SHP77 (cell line): ENCODE measurements at places on chromosomes 16 and 17.
A peak's percentile ranks its signal among the peaks of the same experiment; 100 is the strongest.

DNA sequence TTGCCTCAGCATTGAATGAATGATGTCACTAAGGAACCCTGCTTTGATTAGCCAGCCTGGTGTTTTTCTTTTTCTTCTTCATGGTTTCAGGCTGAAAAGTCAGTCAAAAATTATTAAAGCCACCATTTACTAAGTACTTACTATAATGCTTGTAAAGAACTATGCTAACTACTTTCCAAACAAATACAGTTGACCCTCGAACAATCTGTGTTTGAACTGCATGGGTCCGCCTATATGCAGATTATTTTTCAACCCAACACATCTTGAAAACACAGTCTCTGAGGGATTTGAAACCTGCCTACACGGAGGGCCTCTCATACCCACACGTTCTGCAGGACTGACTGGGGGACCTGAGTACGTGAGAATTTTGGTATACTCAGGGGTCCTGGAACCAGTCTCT is 136.3 kb downstream of the PARN start:
- DNase-seq: no peak

- DNase-seq: no peak
Measured at GRCh38 chr16:85902366-85903155, 3.6 kb downstream of the IRF8 start.

DNA sequence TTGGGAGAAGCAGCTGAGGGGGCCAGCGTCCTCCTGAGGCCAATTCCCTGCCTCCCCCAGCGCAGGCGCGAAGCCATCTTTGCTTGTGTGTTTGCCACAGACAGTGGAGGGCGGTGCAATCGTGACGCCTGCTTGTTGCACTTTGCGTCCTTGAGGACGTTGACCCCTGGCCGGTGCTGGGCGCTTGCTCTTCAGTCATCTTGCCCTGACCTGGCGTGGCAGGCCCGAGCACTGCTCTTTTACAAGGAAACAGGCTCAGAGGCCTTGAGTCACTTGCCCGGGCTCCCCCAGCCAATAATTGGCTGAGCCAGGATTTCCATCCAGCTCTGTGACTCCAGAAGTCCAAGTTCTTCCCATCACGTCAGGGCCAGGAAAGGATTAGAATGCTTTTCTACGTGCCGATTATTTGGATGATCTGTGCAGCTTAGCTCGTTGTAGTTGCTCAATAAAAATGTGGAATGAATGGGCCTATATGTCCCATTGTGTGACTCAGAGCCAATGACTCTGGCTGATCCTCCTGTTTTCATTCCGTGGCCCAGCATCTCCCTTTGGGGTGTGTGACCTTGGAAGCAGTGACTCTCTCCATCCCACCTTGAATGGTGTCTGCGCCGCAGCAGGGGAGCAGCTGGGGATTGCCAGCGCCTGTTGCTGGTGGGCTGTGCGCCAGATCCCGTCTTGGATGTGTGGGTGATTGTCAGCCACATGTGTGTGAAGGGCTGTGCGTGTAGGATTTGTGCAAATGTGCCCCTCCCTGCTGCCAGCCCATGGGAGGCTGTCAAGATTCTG is 214.1 kb downstream of the SEC14L1 start:
- no peak for DNase-seq

DNA sequence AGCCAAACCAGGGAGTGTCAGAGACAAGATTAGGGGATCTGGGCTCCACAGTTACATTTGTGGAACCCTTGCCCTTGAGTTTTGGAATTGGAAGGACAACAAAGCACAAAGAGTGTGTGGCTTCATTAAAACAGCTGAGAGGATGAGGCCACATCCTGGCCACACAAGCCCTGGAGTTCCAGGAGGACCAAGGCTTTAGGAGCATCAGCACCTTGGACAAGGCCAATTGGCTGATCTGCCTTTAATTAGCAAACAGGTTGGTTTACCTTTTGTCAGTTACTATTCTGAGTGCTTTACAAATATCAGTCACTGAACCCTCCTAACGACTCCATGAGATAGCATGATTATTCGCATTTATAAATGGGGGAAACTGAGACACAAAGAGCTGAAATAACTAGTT is 54.7 kb downstream of the SLC6A2 start:
- no peak for DNase-seq

DNA sequence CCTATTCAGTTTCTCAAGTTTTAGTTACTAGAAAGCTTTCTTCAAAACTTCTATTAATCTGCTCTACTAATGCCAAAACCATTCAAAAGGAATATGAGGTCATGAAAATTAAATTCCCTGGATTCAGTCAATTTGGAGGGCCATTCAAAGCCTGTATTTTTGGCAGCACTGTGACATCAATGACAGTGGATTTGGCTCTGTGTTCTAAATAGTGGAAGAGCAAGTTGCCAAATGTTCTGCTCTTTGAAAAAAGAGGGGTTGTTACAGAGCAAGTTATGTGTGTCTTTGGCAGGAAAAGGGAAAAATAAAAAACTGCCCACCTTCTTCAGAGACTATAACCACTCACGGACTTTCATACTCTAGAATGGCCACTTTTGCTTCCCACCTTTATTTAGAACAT is 3.2 kb upstream of the C16orf46 start:
- DNase-seq: no peak

DNA sequence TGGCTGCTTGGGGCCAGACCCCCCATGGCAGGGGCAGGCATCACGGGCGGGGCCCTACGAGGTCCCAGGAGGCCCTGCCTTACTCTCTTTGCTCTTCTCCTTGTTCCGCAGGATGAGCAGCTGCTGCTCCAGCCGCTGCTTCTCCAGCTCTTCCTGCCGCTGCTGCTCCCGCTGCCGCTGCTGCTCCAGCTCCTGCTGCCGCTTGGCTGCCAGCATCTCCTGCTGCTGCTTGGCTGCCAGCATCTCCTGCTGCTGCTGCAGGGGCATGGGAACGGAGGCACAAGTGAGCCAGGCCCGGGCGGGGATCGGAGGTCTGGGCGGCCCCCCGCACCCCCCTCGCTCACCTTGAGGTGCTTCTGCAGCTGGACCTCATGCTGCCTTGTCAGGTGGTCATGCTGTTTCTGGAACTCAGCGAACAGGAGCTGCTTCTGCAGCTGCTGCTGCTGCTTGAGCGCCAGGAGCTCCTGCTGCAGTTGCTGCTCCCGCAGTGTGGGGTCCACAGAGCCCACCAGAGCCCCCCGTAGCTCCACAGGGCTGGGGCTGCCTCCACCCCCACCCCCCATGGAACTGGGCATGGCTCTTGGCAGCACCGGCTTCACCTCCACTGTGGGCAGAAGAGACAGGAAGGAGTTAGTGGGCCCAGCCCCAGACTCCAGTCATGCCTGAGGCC is 22.8 kb downstream of the G6PC3 start:
- no peak for DNase-seq

DNA sequence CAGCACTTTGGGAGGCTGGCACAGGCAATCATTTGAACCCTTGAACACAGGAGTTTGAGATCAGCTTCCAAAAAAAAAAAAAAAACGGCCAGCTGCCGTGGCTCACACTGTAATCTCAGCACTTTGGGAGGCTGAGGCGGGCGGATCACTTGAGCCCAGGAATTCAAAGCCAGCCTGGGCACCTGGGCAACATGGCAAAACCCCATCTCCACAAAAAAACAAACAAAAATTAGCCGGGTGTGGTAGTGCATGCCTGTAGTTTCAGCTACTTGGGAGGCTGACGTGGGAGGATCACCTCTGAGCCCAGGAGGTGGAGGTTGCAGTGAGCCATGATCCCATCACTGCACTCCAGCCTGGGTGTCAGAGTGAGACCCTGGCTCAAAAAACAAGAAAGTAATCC is 39.0 kb downstream of the GRB2 start:
- no peak for DNase-seq

DNA sequence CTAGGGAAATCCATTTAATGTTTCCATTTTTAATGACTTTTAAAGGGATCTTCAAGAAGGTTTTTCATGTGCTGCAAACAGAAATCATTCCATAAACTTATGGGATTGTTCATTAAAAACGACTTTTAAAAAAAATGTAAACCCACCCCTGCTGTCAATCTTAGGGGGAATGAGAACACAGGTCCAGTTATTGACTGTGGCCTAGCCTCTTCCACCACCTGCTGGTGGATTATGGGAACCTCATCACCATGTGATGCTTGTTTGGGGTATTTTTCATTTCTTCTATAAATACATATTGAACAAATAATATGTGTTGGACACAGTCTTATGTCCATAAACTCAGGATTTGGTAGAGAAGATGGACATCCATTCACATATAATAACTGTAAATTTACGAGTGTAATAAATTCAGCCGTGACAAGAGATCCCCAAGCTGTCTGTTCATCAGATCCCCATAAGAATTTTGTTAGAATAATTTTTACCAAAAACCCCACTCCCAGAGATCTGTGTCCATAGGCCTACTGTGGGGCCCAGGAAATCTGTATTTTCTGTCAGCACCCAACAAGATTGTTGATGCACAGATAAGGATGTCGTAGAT is 42.0 kb upstream of the TMC5 start:
- DNase-seq: peak; percentile 20
